Tibial nerve (tissue), 4 donors: ENCODE measurements at places on chromosomes 2 and 18.

GRCh38 chr18:70036168-70036567 is 88.5 kb upstream of the CD226 start:
- H3K4me1 ChIP-seq = no peaks in the 10 kb centered on the region
- H3K27ac ChIP-seq = no peak overlapping the region
- H3K4me3 ChIP-seq = no peak overlapping the region
- no peaks in the 10 kb centered on the region for H3K27me3 ChIP-seq

GRCh38 chr2:156483741-156484173 is 47.6 kb downstream of the GPD2 start:
- H3K4me1 ChIP-seq = no peaks in the 10 kb centered on the region
- no peaks in the 10 kb centered on the region for H3K36me3 ChIP-seq
- no peak overlapping the region for H3K27ac ChIP-seq
- no peak for DNase-seq
- no peaks in the 10 kb centered on the region for H3K27me3 ChIP-seq

DNA sequence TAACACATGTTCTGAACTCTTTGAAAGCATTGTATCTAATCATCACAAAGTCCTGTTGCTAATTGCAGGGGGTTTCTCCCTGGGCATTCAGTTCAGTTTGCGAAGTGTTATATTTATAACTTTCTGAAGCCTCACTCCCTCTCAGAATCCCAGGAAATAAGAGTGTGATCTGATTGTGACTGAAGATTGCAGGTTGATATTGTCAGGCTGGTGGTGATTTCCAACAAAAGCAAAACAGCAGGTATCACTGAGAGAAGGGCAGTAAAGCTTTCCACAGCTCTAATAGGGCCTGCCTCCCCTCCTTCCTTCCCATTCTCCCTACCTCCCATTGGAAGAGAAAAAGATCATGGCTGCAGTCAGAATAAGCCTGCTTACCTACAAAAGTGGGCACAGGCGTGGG is 466.7 kb upstream of the FSHR start:
- no peaks in the 10 kb centered on the region for H3K4me1 ChIP-seq
- H3K4me3 ChIP-seq = no peak overlapping the region
- DNase-seq = no peak

DNA sequence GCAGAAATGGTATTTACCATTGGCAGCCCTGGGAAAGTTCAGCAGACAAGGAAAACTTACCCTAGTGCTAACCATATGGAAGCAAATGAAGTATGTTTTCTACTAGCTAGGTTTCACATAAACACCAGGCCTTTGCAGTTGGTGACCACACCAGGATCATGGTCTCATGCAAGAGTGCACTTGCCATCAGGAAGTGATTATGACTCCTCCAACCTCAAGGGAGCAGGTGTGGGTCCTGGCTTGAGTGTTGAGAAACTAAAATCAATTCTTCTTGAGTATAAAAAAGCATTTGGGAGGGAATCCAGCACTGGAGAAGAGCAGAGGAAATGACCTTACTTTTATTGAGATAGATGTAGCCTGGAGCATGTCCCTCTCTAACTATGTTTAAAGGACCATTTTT is 56.8 kb upstream of the SPAG16 start:
- no peaks in the 10 kb centered on the region for H3K36me3 ChIP-seq
- no peak overlapping the region for H3K27ac ChIP-seq
- no peaks in the 10 kb centered on the region for H3K27me3 ChIP-seq
- no peak for DNase-seq
- no peak overlapping the region for H3K4me3 ChIP-seq
- no peaks in the 10 kb centered on the region for H3K4me1 ChIP-seq

DNA sequence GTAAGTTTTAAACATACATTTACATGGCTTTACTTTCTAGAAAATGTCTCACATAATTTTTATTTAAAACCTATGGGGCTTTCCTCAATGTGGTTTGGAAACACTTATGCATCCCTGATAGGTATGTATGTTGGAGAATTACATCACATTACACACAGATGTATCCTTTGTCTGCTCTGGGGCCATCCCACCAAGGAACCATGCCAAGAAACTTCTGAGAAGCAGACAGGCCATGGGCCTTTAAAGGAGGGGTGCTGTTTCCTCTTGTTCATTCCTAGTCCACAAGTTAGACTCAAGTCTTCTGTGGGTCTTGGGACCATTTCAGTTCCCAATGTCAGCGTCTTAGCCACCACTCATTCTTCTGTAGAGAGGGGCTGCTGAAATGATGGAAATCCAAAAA is 162.0 kb upstream of the SETBP1 start:
- H3K4me3 ChIP-seq = no peak overlapping the region
- no peaks in the 10 kb centered on the region for H3K4me1 ChIP-seq
- no peaks in the 10 kb centered on the region for H3K36me3 ChIP-seq
- no peak for DNase-seq

GRCh38 chr2:200962811-200963123 is 693 bp downstream of the ORC2 start:
- no peaks in the 10 kb centered on the region for H3K36me3 ChIP-seq
- peak overlapping the region; percentile 83 for H3K27ac ChIP-seq
- H3K27me3 ChIP-seq = no peaks in the 10 kb centered on the region
- peak overlapping the region; percentile 89 for H3K4me3 ChIP-seq
- no peak for DNase-seq
- H3K4me1 ChIP-seq = peaks cover 46% of the 10 kb centered on the region
